Pancreas (tissue), 10 donors: ENCODE measurements at places on chromosomes 3 and 15. TPM values are rescaled to one million over a fixed set of nuclear protein-coding genes. Genes with fewer than 3 reads are reported as not detected.
A peak's percentile ranks its signal among the peaks of the same experiment; 100 is the strongest.

GRCh38 chr3:99108508-99108907, 207.0 kb upstream of the DCBLD2 start:
- DNase-seq = no peak

- no peak for DNase-seq
Measured at GRCh38 chr3:196220991-196221390, 4.7 kb downstream of the SLC51A start.

SUSD5 gene
- 0.11 TPM for polyA plus RNA-seq

DNA sequence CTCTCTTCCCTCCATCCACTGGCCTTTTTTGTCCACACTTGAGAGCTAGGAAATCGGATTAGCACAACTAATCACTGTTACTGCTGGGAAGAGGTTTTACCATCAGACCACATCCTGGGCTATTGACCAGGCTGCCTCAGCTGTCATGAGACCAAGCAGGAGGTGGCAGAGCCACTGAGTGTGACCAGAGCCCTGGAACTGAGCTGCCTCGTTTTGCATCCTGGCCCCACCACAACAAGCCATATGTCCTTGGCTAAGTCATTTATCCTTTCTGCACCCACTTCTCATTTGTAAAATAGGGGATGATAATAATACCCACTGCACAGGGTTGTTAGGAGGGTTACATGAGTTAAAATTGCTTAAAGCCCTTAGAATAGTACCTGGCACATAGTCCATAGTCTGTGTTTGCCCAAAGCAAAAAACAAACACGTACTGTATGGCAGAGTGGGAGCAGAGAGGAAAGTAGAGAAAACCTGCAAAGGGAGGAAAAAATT, 34.1 kb downstream of the TMEM158 start:
- DNase-seq = no peak

- DNase-seq = no peak
Measured at GRCh38 chr3:146128939-146129338, 32.0 kb downstream of the PLOD2 start.

GRCh38 chr3:171054921-171055320, 28.4 kb upstream of the SLC2A2 start:
- no peak for DNase-seq

CLDN18 gene
- not detected for polyA plus RNA-seq

GRCh38 chr3:97338375-97338774, 426.2 kb upstream of the ARL6 start:
- no peak for DNase-seq

GRCh38 chr3:154780263-154780662, 299.9 kb upstream of the MME start:
- no peak for DNase-seq

RCN2 gene
- polyA plus RNA-seq = 21.3 TPM

DNA sequence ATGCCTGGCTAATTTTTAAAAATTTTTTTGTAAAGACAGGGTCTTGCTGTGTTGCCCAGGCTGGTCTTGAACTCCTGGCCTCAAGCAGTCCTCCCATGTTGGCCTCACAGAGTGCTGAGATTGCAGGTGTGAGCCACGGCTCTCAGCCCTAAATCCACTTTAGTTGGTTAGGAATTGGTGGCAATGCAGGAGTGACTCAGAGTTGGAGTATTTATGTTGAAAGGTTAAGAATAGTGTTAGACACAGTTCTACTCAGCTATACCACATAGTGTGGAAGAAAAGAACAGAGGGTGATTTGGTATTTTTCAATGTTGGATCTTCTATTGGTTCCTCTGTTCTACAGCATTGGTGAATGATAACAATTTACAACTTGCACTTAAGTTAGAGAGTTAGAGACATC, 7.6 kb downstream of the ZNF639 start:
- DNase-seq = no peak

TMEM266 gene
- polyA plus RNA-seq = 4.3 TPM

DNA sequence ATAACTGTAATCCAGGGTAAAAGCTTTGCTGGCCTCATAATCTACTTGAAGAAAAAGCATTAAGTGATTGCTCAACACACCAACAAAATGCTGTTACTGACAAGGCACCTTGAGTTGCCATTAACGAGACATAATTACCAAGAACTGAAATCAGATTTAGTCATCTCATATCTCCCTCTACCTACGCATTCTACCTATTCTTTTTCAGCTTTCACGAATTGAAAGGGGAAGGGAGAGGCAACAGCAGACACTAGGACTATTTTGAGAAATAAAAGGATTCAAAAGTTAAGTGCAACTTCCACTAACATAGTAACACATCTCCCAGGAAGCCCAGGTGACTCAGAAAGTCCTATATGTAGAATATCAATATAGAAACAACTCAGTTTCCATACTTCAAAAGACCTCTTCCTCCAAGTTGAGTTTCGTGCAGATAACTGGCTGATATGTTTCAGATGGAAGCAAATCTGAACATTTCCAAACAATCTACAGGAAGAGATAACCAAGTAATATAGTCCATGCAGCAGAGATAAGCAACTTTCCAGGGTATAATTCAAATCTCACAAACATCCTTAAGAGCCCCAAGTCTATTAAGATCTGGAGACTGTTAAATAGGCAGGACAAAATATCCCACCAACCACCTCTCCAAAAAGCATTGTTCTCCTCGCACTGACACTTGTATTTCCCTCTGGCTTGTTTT, 1.9 kb downstream of the OSBPL10 start:
- no peak for DNase-seq

DUOXA2 gene
- 0.16 TPM for polyA plus RNA-seq

PAK6 gene
- 4.3 TPM for polyA plus RNA-seq

GRCh38 chr3:50423543-50423942, 64.2 kb upstream of the TMEM115 start:
- peak; percentile 11 for DNase-seq

- no peak for DNase-seq
Measured at GRCh38 chr3:22594990-22595389, 608.1 kb upstream of the UBE2E2 start.

DNA sequence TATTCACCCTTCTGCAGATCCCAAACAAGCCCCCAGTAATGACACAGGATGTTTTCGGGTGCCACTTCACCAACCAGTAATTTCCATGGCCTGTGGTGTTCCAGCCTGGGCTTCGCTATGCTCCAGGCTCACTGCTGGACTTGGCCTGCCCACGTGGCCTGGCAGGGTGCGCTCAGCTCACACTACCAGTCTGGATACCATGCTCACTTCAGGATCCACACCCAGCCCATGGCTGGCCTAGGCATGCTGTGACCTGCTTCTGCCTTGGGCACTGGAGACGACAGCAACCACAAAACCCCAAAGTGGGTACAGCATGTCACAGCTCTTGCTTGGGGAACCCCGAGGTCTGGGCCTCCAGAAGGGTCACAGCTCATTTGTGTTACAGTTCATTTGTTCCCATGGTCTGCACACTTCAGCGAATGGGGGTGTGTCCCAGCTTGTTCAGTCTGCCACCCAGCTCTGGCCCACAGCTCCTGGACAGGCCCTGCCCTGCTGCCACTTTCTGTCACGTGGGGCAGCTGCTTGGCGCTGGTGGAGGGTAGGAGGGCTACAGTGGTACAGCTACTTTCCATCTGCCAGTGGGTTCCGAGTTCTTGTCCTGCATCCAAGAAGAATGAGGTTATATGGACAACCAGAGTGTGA, 650.8 kb downstream of the MCTP2 start:
- DNase-seq = peak; percentile 20

DNA sequence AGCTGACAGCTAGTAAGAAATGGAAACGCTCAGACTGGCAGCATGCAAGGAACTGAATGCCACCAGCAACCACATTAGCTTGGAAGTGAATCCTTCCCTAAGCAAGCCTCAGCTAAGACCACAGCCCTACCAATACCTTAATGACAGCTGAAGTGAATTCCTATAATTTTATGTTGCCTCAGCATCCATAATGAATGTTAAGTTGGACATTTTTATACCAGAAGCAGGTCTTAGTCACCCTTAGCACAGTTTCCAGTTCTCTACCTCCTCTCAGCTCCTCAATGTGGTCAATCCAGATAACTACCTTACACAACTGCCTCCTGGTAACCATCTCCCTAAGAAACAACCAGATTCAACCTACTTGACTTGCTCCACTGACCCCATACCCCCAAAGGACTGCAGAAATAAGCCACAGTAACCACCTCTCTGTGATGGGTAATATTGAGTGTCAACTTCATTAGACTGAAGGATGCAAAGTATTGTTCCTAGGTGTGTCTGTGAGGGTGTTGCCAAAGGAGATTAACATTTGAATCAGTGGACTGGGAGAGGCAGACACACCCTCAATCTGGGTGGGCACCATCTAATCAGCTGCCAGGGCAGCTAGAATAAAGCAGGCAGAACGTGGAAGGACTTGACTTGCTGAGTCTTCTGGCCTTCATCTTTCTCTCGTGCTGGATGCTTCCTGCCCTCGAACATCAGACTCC, 33.5 kb downstream of the NEDD4 start:
- no peak for DNase-seq

DNA sequence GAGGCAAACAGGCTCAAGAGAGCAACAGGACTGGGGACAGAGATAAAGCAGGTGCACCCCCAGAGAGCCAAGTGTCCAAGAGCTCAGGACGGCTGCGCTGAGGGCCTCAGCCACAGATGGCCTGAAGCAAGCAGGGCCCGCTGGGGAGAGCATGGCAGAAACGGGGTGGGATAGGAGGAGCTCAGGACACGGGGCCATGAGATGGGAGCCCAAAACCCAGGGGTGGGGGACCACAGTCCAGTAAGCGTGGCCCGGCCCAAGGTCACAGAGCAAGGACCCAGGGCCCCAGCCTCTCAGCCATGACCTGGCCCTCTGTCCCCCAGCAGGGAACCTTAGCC, 9.5 kb downstream of the DUSP7 start:
- DNase-seq = no peak

- DNase-seq = peak; percentile 1
Measured at GRCh38 chr3:195238081-195238571, 32.8 kb downstream of the XXYLT1 start.

DNA sequence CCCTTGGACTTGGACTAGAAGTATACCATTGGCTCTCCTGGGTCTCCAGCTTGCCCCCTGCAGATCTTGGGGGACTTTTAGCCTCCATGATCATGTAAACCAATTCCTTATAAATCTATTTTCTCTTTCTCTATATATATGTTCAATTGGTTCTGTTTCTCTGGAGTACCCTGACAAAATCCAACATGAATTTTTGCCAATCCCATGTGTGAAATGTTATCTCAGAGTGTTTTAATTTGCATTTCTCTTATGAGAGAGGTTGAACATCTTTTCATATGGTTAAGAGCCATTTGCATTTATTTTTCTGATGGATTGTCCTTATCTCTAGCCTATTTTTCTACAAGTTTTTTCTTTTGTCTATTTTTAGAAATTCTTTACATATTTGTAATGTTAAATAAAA, 131.7 kb upstream of the NEO1 start:
- no peak for DNase-seq

- DNase-seq = peak; percentile 53
Measured at GRCh38 chr3:172125963-172126457, 86.6 kb downstream of the FNDC3B start.

DNA sequence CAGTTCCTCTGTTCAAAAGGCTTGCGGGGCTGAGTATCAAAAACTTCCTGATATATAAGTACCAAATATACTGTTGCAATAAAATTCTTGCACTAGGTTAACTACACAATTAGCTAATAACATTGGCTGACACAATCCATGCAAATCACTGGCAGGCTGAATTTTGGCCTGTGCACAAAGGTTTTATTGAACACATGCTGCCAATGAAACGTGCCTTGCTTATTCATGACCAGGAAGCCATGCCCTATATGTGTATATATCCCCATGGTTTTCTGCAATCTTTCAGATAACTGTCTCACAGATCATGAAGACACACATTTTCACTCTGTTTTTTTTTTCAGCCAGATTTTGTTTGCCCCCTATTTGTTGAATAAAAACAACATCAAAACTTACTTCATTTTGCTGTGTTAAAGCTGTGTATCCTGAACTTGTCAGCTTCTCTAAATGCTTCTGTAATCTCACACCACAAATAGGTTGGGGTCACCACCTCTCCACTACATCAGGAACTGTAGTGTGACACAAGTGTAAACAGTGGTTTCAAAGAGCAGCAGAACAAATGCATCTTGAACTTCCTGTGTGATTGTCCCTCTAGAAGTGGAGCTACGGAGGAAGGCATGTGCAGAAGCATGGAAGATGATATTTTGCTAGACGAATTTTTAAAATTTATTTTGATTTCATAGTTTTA, 920.7 kb upstream of the NR2F2 start:
- DNase-seq = no peak

DNA sequence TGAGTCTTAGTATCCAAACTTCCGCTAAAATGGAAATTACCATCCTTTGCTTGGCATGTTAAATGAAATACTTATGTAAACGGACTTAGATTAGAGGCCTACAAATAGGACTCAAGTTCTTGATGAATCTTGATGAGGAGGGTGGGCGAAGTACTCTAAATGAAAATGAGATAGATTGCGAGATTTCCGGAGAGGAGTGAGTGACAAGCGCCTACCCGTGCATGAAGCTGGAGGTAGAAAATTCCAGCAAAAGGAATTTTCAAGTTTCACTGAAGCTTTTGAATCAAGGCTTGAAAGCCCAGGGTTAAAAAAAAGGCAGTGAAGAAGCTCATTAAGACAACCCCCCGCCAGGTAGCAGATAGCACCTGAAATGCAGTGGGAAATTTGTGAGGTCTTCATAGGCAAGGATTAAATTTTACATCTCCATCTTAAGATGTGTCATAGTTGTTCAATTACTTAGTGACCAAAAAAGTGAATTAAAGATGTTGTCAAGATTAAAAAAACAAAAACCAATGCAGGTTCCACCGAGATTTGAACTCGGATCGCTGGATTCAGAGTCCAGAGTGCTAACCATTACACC, 655 bp upstream of the RAB11A start:
- no peak for DNase-seq

GRCh38 chr3:3714572-3714971, 84.7 kb upstream of the LRRN1 start:
- no peak for DNase-seq

GRCh38 chr15:75136118-75136517, 65.6 kb upstream of the C15orf39 start:
- no peak for DNase-seq

GOLGA8H gene
- 0.33 TPM for polyA plus RNA-seq

HIGD2B gene
- not detected for polyA plus RNA-seq

- no peak for DNase-seq
Measured at GRCh38 chr3:117310536-117310935, 601.0 kb downstream of the TUSC7 start.

MOBP gene
- not detected for polyA plus RNA-seq

DNA sequence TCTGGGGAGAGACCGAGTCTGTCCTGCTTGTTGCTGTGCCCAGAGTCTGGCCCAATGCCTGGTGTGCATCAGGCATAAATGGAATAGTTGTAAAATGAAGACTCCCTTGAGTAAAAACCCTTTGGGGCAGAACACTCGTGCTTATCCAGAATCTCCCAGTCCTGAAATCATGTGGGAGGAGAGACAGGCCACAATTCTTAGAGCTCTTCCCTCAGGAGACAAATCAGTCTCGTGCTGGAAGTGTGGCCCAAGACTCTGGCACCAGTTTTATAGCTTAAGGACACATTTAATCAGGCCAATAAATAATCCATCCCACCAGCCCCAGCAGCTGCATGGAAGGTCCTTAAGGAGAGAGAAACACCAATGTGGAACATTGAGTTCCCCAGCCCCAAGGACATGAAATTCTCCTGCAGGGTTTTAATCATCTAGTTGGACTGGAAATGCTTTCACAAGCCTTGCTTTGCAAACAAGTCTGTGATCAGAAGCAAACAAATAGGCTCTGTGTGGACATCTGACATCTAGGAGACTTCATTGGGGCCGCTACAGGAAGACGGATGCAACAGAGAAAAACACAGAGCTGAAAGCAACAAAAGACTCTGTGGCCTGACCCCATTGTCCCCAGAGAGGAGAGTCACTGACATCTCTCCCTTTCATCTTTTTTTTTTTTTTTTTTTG, 70.4 kb downstream of the LSM3 start:
- no peak for DNase-seq

P2RY13 gene
- polyA plus RNA-seq = 0.12 TPM

ANKUB1 gene
- not detected for polyA plus RNA-seq

STARD9 gene
- 3.0 TPM for polyA plus RNA-seq

- DNase-seq = no peak
Measured at GRCh38 chr15:37220949-37221670, 120.8 kb upstream of the MEIS2 start.
